HCEC 1CT (cell line): ENCODE measurements at places on chromosomes 13 and 19.

DNA sequence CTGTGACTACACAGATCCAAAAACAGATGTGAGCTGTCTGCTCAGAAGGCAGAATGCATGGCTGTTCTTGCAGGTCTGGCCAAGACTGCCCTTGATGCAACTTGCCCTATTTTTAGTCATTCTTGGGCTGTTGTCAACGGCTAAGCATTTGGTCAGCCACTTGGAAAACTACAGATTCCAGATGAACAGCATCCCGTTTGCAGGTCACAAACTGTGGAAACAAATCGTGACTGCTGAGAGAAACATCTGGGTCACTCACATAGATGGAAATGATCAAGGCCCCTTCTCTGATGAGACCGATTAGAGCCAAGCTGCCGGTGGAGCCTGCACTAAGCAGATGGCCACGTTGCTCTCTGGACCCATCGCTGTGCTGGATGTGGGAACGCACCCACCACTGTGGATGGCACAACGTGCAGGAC is 15.4 kb upstream of the METTL21C start:
- DNase-seq, result no peak

- DNase-seq, result no peak
These were observed 109.9 kb downstream of the OLFM4 start for GRCh38 chr13:53138376-53139036.

GRCh38 chr19:3041761-3042620 is 12.9 kb upstream of the TLE2 start:
- no peak for DNase-seq

GRCh38 chr19:31906111-31906871 is 439.1 kb upstream of the ZNF507 start:
- no peak for DNase-seq

DNA sequence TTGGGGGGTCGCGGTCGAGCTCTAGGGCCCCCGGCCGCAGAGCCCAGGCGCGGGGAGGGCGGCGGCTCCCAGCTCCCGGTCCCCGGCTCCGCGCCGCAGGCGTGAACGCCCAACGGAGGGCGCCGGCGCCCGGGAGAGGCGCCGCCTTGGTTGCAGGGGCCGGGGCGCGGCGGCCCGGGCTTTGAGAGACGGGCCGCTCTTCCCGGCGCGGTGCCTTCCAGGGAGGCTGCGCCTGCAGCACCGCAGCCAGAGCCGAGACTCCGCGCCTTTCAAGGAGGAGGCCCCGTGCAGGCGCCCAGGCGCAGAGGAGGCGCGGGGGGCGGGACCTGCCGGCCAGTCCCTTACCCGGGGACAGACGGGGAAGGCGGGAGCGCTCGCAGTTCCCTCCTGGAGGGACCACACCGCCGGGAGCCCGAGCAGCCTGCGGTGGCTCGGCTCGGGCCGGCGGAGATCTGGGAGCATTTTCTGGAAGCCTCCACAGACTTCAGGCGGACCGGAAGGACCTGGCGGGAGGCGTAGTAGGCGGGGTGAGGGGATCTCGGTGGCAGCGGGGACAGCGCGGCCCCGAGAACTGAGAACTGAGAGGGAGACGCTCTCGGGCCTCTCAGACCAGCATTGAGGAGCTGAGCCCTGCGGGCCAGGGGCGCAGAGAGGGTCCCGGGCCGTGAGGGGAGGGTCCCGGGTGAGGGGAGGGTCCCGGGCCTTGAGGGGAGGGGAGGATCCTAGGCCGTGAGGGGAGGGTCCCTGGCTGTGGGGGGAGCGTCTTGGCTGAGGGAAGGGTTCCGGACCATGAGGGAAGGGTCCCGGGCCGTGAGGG is 25.5 kb upstream of the MCF2L start:
- DNase-seq, result no peak

DNA sequence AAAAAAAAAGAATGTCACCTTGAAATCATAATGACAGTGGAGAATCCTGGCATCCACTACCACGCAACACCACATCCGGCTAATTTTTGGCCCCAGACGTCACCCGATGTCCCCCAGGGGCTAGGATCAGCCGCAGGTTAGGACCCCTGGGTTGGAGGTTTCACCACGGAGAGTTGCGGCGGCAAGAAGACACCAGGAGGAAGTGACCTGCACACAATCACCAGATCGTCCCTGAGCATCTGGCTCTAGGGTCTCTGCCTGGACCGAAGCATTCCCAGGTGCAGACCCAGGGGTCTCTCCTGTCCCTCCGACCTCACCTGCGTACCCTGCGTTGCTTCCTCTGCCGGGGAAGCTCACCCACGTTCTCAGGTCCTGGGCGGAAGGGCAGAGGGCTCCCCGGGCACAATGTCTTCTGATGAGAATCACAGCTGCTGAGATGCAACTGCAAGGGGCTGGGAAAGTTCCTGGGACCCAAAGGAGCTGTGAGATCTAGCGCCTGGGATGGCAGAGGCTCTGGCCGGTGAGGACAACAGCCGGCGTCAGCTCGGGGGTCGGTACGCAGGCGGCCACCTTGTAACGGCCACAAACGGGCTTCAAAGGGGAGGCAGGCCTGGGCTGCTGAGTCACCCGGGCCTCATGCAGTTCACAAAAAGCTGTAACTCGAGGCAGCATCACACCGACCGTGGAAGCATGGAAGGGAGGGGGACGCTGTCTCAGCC is 111.2 kb downstream of the GADD45B start:
- DNase-seq, result no peak

DNA sequence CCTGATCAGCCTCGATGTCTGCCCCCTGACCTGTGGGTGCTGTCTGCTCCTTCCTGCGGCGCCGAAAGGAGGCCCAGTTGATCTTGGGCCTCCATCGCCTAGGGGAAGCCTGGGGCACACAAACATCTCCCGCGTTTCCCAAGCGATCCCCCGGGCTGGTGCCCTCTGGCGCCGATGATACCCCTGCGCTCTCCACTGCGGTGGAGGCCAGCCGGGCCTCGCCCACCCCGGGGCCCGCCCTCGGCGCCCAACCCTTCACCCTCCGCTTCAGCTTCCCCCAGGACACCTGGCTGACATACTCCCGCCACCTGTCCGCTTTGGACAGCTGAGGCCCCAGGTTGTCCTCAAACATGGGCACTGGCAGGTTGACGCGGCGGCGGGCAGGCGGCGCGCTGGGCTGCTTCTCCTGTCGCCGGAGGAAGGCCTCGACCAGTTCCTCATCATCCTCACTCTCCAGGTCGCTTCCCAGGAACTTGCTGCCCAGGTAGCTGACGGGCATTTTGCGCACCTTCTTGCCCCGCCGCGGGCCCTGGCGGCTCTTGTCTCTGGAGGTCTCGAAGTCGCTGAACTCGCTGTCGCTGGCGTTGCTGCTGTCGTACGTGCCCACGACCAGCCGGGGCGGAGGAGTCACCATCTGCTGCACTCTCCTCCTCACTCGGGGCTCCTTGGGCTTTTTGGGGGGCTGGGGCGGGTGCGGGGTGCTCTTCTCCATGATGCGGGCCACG is 1.3 kb downstream of the CCDC8 start:
- no peak for DNase-seq

DNA sequence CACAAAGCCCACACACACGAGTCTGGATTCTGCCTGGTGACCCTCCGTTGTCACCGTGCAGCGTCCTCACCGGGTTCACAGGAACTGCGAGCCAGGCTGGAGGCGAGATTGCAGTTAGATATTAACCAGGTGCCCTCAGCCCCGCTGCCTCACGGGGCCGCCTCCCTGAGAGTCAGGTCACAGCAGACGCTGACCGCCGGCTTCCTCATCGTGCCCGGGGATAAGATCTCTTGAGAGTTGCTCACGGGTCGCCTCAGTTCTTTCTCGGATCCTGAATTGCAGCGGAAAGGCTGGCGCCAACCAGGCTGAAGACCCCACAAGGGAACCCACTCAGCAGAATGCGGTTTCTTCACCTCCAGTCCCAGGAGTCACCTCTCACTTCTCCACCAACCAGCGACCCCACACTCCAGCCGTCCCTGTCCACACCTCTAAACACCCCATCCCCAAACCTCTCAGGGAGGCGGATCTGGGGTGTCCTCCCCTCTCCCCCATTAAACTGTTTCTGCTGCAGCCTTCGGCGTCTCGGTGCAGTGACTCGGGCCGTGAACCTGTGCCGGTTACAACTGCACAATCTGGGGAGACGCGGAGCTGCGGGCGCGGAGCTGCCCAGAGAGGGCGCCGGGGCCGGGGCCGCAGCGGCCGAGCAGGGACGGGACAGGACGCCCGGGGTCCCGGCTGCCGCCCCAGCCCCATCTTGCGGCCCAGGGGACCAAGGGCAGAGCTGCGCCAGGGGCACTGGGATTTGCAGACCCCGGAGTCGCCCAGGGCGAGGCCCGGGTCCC is 591 bp downstream of the ZNF823 start:
- peak; percentile 27 for DNase-seq

- DNase-seq, result no peak
These were observed 82.3 kb upstream of the PDCD5 start for GRCh38 chr19:32498648-32499200.

DNA sequence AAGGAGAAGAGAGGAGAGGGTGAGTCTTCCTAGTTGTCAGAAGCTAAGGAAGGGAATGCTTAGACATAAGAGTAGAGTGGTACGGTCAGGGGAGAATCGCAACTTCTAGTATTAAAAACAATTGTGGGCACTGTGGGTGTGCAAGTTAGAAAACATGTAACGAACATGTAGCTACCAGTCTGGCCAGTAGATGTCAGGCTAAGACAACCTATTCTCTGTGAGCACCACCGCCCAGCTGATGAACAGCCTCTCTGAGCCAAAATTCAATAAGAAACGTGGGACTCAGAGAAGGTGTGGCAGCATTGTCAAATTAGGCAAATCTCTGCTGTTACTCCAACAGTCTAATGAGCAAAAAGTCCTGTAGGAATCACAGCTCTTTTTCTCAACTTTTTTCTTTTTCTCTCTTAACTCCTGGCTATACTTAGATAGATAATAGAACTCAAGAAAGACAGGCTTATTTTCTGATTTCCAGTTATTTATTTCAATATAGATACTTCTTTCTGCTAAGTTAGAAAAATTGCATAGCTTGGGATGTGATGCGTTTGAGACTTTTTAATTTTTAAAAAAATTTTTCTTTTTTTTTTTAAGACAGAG is 186.2 kb downstream of the USP12 start:
- DNase-seq, result peak; percentile 64

GRCh38 chr19:34314437-34315313 is 50.3 kb upstream of the GPI start:
- no peak for DNase-seq

- DNase-seq, result no peak
These were observed 119.5 kb downstream of the EFNB2 start for GRCh38 chr13:106415971-106416370.

DNA sequence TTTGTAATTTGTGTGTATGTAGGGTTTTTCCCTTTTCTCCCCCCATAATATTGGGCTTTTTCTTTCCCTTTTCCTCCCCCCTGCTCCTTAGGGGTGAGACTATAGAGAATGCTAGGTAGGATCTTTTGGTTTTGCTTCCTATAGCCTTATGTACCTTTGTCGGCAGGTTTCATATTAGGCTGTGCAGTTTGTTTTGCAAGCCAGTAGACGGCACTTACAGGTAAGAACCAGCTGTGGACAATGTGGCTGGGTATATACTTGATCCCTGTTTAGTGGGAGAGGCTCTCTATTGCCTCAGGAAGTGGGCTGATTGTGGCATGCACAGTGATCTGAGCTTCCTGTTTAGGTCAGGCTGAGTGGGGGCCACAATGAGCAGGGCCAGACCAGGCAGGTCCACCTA is 359.2 kb upstream of the OBI1 start:
- DNase-seq, result no peak

DNA sequence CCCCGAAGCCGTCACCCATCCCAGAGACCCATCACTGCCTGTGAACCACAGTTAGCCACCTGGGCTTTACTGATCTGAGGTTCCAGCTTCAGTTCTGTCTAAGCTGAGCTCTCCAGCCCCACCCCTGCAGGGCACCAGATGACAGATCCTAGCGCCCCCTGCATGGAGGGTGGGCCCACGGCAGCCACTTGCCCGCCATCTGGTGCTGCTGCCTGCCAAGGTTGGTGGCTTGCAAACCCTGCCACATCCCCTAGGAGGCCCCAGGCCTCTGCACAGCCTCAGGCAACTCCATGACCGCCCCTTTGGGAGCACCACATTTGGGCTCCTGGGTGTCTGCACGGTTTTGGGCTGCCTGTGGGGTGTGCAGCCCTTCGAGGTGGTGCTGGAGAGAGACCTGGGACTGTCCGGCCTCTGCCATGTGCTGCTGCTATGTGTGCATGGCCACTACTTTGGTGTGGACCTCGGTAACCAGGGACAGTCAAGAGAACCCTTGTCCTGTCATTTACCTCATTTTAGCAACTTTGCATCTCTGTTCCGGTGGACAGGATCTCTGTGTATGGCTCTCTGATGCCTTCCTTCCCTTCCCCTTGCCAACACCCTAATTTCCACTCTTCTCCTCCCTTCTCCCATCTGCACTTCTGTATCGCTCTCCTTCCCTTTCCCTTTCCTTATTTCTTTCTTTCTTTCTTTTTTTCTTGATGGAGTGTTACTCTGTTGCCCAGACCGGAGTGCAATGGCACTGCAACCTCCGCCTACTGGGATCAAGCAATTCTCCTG is 17.4 kb upstream of the SDHAF1 start:
- DNase-seq, result peak; percentile 10

- no peak for DNase-seq
These were observed 41.9 kb downstream of the TEX26 start for GRCh38 chr13:30974350-30974749.

GRCh38 chr13:88360761-88361160 is 689.6 kb downstream of the SLITRK5 start:
- DNase-seq, result no peak

DNA sequence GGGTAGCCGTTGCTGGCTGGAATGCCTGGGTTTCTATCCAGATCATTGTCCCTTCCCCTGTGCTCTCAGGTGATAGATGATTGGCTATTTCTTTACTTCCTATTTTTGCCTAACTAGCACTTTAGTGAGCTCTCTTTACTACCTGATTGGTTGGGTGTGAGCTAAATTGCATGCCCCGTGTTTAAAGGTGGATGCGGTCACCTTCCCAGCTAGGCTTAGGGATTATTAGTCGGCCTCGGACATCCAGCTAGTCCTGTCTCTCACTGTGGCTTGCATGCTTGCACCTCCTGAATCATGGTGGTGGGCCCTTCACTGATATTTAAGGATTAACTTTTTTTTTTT is 10.1 kb downstream of the TTYH1 start:
- no peak for DNase-seq

DNA sequence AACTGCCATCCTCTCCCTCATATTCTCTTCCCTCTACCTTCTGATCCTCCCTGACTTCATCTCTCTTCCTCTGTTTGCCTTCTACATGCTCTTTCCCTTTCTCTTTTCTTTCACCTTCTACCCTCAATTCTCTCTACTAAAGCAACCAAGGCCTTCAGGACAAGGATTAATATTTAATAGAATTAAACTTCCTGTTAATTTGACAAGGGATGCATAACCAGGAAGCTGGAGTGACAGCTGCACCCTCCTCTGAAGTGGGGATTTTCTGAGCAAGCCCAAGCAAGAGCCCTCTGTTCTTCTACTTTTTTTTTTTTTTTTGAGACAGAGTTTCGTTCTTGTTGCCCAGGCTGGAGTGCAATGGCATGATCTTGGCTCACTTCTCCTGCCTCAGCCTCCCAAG is 63.4 kb upstream of the MED4 start:
- no peak for DNase-seq

GRCh38 chr13:113292021-113292862 is 4.8 kb upstream of the LAMP1 start:
- peak; percentile 48 for DNase-seq

DNA sequence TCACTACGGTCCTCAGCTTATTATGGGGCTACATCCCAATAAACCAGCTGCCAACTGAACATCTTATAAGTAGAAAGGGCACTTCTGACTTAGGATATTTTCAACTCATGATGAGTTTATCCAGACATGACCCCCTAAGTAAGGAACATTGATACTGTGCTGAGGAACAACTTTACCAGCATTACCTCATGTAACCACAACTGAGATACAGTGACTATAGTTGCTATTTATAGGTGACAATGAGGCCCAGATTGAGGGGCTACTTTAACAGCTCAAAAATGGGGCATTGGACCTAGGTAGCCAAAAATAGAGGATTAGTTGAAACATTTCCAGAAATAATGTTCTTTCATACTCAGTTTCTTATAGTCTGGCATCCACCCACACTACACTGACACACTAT is 26.8 kb downstream of the SKA3 start:
- no peak for DNase-seq
